ENCODE measurements at places on chromosomes 2 and 18. TPM values are rescaled to one million over a fixed set of nuclear protein-coding genes. Genes with fewer than 3 reads are reported as not detected.

Gene MOCOS
- total RNA-seq = 0.24 TPM

DNA sequence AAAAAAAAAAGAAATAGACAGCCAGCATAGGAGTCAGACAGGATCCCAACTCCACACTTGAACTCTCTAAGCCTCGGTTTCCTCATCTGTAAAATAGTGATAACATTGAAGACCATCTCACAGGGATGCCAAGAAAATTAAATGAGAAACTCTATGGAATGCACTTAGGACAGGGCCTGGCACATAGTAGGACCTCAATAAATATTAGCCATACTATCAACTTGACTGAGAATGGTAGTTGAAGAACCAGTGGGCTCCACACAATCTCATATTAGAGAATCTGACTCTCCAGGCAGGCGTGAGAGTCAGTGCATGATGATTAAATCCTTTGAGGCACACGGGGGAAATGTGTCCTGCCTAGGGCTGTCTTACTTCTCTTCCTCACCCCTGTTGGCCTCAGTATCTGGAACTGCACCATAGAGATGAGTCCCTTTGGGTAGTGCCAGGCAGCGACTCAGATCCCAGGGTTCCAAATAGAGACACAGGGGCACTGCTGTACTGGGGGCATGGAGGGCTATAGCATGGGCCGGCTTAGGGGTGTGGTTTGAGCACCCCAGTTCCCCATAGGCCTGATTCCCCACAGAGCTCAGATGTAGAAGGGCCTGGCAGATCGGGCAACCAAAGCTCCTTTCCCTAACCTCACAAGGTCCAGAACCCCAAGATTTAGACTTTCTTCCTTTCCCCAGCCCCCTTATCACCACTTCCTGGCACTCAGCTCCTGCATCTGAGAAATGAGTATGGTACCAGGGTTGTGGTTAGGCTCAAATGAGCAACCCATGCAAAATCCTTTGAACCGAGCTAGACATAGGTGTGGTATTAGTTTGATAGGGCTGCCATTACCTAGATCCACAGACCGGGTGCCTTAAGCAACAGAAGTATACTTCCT is 51.3 kb upstream of the CAB39 start:
- DNase-seq = peak; percentile 84

- no peak for DNase-seq
Observed at GRCh38 chr2:57906152-57906732, 140.4 kb upstream of the VRK2 start.

GRCh38 chr2:176813621-176814049 is 399.0 kb upstream of the HNRNPA3 start:
- DNase-seq = no peak

DNA sequence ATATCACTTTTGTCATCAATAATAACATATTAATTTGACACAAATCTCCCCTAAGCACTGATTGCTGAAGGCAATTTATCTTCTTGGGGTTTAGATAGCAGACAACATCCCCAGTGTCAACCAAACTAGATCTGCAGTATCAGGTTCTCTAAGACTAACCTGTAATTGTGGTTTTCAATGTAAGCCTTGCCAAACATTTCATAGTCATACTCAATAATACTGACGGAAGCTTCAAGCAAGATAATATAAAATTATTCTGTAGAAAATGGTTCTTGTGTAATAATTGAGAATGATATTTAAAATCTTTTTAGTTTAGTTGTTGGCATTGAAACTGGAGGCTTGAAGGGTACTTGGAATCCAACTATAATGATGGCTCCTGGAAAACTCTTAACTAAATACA is 186.3 kb downstream of the RIT2 start:
- no peak for DNase-seq

GRCh38 chr18:5463390-5463789 is 80.4 kb downstream of the EPB41L3 start:
- no peak for DNase-seq

GRCh38 chr2:183179156-183179555 is 54.9 kb downstream of the NUP35 start:
- no peak for DNase-seq

DNA sequence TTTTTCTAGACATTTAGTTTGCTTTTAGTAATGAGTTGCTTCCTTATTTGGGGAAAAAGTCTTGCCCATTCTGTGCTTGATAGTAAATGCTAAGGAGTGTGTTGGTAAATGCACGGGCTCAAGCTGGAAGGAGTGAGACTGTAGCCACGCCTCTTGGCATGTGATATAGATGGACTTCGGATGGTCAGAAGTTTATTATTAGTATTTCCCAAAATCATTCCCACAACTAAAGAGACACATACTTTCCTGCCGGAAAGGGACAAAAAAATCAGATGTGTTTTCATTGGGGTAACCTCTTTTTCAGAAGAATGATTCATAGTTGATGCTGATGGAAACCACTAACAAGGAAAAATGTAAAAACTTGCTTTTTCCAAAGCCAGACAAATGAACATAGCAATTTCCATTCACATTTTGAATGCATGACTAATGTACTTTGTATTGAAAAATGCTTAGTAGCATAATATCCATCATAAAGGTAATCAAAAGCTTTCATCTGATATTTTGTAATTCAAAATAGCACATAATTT is 133.2 kb downstream of the ZNF532 start:
- no peak for DNase-seq

DNA sequence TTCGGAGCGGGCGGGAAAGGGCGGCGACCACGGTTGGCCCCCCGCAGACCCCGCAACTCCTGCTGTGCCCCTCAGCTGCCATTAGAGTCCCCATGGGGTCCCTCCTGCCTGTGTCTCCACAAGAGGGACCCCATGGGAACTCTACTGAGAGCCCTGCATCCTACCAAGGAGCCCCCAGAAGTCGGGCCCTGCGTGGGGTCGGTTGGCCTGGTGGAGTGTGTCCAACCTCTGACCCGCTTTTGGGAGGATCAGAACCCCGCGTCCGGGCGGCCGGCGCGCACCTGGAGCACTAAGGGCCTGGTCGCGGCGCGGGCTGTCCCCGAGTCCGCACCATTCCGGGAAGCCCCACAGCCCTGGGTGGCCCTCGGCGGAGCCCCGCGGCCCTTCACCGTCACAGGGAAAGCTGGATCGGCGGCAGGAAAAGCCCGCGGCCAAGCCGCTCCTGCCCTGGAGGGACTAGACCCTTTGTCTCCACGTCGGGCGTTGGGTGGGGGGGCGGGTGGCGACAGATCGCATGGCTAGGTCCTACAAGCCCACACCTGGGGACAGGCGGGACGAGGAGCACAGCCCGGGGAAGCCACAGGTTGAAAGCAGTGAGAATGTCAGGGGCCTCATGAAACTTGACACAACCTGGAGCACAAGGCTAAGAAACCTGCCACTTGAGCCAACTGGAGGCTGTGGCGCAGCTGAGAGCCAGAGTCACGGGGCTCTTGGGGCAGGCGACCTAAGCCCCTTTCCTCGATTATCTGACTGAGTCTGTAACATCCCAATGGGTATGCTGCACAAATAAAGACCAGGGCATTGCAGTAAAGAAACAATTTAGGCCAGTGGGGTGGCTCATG is 11.2 kb upstream of the CXXC1 start:
- DNase-seq = no peak

- no peak for DNase-seq
Observed at GRCh38 chr2:158610059-158610458, 153.3 kb downstream of the PKP4 start.

DNA sequence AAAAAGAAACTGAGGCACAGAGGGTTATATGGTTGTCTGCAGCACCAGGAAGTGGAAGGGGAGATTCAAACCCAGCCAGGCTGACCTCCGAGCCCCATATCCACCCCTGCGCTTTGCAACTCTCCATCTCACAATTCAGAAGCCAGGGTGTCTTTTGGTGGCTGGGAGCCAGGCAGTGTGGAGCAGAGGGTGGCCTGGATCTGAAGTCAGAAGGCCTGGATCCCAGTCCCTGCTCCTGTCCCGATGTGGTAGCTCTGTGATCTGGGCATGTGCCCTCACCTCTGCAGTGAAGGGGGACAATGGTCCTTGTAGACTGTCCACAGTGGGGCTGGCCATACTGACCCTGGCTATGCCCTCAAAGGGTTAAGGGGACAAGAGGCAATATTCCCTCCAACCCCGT is 57.0 kb downstream of the CIB4 start:
- peak; percentile 57 for DNase-seq

DNA sequence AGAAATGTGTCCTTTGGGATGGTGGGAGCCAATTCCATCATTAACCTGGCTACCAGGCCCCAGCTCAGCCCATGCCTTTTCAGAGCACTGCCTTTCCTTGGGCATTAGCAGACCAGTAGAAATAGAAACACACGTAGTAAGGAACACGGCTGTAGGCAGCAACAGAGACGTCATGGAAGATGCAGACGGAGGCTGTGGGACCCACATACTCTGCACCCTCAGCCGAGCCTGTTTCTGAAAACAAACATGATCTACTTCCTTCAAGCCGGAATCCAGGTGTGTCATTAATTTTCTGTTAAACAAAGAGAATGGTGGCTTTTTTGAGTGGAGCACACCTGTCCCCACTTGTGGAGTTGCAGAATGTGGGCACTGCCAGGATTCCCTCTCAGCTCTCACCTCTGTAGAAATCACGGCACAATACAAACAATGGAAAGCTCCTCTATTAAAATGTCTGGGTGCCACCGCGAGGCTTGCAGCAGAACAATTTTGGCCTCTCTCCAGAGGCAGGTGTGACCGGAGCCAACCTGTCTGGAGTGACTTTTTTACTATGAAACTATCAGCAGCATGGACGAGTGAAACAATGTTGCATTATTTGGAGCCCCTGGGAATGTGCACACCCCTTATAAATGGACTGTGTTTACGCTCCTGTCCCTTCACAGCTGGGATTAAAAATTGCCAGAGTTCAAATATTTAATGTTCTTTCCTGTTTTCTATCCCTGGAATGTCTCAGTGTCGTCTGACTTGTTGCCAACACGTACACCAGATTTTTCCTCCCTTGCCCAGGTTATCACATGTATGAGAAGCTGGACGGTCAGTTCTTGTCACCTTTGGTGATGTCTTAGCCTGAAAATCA is 31.7 kb downstream of the SPP2 start:
- no peak for DNase-seq

DNA sequence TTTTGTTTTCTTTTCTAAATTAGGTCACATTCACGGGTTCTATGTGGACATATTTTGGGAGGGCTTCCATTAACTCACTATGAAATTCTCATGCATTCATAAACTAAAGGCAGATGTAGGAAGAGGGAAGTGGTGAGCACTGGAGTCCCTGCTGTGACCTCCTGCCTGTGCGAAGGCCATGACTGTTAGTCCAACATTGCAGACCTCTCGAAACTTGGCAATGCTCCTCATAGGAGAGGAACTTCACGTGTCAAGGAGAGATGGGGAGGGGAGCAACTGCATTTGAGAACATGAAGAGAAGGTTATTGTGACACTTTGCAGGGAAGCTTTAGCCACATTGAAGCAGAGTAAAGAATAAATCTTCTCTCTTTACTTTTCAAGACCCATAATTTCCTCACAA is 126.4 kb upstream of the HNMT start:
- DNase-seq = no peak

GRCh38 chr2:188114014-188114413 is 177.7 kb upstream of the GULP1 start:
- DNase-seq = no peak

Gene GPAT2
- total RNA-seq = 4.7 TPM

DNA sequence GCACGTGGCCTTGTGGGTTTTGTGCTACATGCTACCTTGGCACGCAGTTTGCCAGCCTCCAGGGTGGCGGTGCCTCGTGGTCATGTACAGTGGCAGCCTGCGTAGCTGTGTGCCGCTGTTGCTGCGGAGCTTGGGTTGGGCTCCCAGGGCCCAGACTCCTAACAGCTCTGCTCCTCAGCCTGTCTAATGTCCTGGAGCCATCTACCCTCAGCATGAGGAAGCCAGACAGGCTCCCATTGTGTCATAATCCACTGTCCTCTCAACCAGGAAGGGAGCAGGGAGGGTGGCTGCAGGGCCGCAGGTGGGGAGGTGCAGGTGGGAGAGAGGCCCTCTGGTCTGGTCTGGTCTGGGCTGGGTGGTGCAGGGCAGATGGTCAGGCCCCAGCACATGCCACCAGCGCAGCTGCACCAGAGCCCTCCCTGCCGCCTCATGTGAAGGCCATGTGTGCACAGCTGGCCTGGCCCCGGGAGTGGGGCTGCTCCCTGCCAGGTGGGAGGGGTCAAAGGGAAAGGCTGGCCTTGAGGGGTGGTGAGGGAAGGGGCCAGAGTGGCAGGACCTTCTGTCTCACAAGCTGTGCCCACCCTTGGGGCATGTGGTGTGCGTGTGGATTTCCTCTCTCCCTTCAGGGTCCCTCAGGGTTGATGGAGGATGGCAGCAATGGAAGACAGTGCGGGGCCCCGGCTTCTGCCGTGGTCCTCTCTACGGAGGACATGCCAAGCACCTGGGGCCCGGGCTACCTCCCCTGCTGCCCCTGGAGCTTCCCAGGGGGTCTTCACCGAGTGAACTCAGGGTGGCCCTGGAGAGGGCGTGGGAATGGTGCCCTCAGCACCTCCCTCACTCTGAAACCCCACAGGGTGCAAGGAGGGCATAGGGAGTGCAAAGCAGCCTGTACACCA is 4.8 kb downstream of the ATOH8 start:
- DNase-seq = no peak

DNA sequence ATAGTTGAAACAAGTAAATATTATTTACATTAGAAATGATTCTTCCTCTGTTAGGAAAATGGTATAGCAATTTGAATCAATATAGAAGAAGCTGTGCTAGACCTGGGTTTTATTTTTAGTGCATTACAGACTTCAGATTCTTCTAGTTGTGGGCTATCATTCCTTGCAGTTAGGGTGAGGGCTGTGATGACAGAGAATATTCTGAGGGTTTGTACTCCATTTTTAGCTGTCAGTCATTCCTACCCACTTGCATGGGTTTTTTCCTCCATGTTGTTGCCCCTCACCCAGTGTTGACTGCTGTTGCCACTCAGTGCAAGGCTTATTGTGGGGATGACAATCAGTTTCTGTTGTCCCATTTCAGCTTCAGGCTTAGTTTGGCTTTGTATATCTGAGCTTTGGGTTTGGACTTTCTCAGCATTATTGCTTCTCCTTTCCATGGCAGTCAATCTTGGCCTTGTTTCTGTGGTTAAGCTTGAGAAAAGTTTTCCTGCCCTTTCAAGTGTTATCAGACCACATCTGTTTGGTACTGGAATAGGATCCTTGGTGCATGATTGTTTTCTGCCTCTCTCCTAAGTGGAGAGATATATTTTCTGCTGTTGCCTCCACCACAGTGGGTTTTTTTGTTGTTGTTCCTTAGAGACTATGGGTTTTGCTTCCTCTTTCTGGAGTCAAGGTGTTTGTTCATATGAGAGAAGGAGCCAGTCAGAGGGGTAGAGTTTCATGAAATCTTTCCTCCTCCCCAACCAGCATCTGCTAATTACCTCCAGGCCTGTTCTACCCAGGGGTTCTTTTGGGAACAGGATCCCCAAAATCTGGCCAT is 312.7 kb upstream of the CWC22 start:
- no peak for DNase-seq

DNA sequence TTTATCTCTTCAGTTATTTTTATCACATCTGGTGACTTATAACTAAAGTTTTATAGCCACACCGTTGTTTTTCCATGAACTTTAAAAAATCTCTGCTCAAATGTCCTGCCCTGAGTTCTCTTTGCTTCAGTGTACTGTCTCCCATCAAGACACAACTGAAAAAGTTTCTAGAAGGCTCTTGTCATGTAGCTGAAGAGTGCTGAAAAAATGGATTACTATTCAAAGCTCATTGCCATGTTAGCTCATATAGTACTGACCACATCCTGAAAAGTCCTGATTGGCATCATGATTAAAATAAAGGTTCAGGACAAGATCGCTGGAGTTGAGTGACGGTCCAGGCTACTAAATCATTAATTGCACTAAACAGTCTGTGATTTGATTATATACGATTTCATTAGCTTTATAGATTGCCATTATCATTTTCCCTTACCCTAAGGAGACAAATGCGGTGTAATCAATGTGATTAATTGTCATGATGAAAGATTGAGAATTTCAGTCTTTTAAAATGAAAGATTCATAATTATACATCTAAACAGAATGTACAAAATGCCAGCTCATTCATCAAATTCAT is 62.2 kb downstream of the MFSD6 start:
- no peak for DNase-seq
